ENCODE measurements at places on chromosomes 16 and 17.
A peak's percentile ranks its signal among the peaks of the same experiment; 100 is the strongest.

GRCh38 chr16:66134875-66135274, 231.6 kb upstream of the CDH5 start:
- no peak for DNase-seq

GRCh38 chr17:70447588-70447987, 278.3 kb downstream of the KCNJ2 start:
- DNase-seq, result no peak

GRCh38 chr17:12523244-12523643, 142.4 kb upstream of the MYOCD start:
- DNase-seq, result no peak

DNA sequence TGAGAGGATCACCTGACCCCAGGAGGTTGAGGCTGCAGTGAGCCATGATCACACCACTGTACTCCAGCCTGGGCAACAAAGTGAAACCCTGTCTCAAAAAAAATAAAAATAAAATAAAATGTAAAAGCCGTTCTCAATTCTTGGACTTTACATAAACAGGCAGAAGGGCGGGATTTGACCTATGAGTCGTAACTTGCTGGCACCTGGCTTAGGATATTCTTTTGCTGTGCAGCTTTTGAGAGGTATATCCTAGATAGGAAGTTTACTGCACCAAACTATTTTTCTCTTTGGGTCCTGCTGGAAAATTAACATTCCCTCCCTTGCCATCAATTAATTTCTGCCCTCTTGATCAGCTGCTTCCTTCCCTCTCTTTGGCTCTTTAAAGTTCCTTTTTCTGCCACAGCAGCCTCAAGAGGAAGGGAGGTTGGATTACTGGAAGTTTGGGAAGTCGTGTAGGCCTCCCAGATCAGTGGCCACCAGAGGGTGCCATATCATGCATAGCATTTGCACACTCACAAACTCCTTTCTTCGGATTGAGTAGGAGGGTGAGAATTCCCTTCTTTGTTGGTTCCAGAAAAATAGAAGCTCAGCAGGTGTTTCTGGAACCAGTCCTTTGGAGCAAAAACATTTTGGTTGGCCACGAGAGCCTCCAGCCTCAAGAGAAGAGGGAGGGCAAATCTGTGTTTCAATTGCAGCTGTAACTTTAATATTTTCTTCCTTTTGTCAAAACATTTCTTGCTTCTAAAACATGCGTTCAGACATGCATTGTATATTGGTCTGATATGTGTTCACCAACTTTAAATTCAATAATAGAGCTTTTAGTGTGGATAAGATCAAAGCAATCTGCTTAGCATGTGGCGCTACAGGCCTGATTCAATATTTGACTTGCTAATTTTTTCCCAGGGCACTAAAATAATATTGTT, 147.3 kb downstream of the CCDC182 start:
- peak; percentile 87 for DNase-seq

- DNase-seq, result peak; percentile 31
Observed at GRCh38 chr17:82449131-82449882, 1.2 kb downstream of the CYBC1 start.

DNA sequence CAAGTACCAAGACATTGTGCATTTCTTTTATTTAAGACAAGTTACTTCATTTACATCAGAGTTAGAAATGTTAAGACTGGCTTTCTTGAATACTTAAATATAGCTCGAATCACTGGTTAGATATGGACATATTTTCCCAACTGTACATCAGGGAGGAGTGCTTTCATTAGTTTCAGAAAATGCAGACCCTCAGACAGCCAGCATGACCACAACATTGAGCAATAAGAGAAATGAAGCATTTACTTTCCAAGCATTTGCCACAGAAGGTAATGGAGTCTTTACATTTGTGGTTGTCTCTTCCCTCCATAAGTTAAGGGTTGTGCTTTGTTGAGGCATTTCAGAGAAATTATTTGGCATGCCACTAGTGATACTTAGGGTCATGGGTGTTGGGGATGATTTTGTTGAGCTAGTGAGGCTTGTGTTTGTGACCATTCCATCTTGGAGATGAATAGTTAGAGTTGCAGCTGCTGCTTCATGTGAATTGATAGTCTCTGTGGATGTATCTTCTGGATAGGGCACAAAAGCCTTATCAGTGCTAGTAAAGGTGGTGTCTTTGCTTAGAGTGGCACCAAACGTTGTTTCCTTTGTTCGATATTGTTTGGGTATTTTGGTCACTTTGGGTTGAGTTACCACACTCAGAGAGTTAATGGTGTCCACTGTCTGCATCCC, 2.1 kb downstream of the OMG start:
- no peak for DNase-seq

- DNase-seq, result no peak
Observed at GRCh38 chr16:69490707-69491324, 66.4 kb downstream of the CYB5B start.

DNA sequence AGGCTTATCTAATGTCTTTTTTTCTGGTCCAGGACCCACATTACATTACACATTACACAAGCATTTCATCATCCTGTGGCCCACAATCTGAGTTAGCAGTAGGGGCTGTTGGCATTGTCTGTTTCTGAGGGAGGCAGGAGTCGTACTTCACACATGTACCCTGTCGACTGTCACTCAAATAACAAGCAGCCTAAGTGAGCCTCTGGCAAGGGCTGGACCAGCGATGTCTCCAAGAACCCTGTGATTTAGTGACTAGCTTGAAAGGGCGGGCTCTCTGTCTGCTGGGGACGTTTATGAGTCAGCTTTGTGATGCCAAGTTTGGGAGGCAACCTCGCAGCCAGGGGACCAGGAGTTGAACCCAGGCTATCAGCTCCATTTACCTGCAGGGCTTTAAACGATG, 251.4 kb downstream of the HS3ST3B1 start:
- DNase-seq, result no peak

- DNase-seq, result peak; percentile 41
Observed at GRCh38 chr17:50797135-50797810, 30.0 kb upstream of the ANKRD40CL start.

DNA sequence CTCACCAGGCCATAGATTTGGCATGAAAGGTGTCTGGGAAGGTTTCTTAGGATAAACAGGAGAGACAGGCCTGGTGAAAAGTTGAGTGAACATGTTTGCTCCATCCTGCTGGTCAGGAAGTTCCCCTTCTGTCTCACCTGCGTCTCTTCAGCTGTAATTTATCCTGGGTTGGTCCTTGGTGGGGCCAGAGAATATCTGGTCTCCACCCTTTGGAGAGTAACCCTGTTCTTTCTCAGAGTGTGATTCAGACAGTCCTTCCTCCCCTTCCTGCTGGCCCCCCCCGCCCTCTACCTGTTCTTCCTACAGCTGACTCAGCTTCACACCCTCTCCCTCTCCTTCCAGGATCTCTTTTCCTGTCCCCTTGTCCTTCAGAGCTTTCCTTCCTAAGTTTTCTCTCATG, 17.1 kb downstream of the MINK1 start:
- no peak for DNase-seq

DNA sequence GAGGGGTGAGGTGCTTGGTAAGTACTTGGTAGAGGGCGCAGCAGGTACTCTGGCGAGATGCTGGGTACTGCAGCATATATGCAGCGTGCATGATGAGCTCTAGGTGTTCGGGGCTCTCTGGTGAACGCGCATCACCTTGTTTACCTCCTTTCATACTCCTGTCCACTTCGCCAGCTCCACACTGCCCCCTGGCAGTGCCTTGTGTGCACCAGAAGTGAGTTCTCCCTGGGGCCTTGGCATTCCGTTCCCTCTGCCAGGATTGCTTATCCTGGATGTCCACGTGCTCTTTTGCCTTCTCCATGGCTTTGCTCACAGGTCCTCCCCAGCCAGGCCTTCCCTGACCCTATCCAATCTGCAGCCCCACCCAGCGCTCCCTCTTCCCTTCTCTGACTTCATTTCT, 154.2 kb downstream of the MRM1 start:
- peak; percentile 77 for DNase-seq

- DNase-seq, result no peak
Observed at GRCh38 chr17:20299013-20299412, 168.3 kb downstream of the LGALS9B start.

- no peak for DNase-seq
Observed at GRCh38 chr16:21257284-21257683, 20.8 kb downstream of the CRYM start.

DNA sequence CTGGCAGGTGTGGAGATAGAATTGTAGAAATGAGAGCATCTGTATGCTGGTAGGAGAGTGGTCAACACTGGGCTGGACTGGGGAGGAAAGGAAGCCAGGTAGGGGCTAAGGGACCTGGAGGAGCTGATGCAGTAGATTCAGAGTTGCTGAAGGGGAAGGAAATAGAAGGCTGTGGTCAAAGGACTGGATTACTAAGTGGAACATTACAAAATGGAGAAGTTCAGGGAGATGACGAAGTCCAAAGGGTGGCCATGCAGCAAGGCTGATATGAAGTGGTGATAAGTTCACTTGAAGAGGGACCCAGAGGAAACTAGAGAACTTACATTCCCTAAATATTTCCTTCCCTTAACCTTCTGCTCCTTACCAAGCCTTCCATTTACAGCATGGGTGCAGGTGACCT, 8.6 kb upstream of the CCL2 start:
- no peak for DNase-seq

DNA sequence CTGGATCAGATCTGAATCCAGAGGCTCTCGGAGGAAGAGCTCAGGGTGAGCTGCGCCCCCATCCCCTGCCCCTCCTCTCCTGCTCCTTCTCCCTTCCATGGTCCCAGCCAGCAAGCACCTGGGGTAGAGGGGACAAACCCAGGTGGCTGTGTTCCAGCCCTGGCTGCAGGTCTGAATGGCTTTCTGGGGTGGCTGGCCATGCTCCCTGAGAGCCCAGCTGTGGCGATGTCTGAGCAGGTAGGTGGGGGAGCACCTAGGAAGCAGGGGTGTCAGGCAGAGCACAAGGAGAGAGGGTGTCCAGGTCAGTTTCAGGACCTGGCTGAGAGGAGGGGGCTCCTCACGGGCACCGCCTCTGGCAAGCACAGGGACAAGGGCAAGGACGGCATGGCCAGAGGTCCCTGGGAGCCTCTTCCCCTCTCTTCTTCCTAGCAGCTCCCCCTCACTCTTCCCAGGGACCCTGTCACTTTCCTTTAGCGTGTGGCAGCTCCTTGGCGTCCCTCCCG, 310.0 kb downstream of the SEC14L1 start:
- no peak for DNase-seq

- no peak for DNase-seq
Observed at GRCh38 chr17:43453331-43453812, 30.4 kb upstream of the DHX8 start.
